ENCODE measurements at places on chromosomes 2 and 18.

DNA sequence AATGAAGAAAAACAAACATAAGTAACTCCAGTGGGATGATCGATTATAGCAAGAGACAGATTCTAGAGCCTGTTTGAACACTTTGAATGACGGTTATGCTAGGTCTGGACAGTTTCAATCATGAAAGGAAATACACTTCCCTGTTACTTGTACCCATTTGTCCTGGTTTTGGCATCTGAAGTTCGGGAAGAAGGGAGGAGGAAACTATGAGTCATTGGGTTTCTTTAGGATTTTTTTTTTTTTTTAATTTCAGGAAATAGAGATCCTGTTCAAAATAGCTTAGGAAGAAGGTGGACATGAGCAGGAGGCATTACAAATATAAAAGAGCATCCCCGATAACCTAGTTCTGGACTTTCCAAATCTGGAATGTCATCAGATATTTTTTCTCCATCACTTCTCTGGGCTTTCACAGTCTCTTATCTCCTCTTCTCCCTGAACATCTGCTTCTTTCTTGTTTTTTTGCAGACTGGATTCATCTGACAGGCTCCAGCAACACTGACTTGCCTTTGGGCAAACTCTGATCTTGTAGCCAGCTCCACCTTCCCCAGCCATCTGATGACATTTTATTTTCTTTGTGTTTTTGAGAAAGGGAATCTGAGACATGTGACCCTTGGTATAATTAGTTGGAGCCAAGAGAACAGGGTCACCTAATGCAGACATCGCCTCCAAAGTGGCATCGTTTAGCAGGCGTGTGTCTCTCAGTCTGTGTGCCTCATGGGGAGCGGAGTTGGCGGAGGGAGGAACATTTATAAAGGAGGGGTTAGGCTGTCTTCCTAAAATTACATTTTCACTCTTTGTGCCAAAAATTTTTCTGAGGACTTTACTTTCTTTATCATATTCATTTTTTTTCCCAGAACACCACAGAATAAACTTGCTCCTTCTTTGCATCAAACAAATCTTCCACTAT, 195.3 kb upstream of the EPHA4 start:
- no peak for DNase-seq

- no peak for DNase-seq
These were observed 90.2 kb upstream of the TMEM18 start for GRCh38 chr2:767440-767839.

- peak; percentile 41 for DNase-seq
These were observed 261.6 kb downstream of the NAPG start for GRCh38 chr18:10787293-10787901.

- DNase-seq, result no peak
These were observed 12.6 kb downstream of the CACNB4 start for GRCh38 chr2:152086231-152086630.

DNA sequence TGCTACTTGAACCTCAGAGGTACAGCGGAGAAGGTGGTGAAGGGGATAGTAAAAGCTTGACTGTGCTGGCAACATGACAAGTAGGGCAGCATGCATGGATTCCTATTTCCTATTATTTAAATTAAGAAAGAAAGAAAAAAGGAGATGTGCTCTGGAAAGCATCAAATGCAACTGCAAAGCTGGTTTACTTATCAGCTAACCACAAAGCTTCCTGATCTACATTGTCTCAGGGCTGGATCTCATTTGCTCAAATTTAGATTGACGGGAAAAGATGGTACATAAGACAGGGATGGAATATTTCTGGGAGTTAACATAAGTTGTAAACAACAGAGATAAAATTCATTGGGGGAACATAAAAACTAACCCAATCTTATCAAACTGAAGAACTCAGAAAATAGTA, 178.0 kb downstream of the RIT2 start:
- no peak for DNase-seq

- DNase-seq, result no peak
These were observed 321.5 kb downstream of the RND3 start for GRCh38 chr2:150165988-150166312.

DNA sequence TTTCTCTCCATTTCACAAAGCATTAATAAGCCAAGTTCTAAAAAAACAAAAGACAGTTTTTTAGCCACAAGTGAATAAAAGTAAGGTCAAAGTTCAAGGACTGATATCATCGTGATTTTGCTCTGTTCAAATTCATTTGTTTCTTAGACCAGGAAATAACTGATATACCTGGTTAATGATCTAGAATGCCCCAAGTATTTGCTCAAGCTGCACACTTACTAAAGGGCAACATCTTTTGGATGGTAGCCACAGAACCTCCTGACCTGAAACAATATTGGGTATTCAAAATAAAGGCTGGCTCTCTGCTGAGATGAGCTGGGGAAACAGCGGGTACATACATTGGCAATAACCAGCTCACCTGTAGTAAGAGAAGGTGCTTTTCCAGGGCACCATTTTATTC, 314.7 kb upstream of the LYPD1 start:
- DNase-seq, result no peak

- DNase-seq, result no peak
These were observed 14.5 kb downstream of the CHRNA1 start for GRCh38 chr2:174749793-174750192.

GRCh38 chr2:1512321-1513289, 99.3 kb downstream of the TPO start:
- DNase-seq, result no peak

DNA sequence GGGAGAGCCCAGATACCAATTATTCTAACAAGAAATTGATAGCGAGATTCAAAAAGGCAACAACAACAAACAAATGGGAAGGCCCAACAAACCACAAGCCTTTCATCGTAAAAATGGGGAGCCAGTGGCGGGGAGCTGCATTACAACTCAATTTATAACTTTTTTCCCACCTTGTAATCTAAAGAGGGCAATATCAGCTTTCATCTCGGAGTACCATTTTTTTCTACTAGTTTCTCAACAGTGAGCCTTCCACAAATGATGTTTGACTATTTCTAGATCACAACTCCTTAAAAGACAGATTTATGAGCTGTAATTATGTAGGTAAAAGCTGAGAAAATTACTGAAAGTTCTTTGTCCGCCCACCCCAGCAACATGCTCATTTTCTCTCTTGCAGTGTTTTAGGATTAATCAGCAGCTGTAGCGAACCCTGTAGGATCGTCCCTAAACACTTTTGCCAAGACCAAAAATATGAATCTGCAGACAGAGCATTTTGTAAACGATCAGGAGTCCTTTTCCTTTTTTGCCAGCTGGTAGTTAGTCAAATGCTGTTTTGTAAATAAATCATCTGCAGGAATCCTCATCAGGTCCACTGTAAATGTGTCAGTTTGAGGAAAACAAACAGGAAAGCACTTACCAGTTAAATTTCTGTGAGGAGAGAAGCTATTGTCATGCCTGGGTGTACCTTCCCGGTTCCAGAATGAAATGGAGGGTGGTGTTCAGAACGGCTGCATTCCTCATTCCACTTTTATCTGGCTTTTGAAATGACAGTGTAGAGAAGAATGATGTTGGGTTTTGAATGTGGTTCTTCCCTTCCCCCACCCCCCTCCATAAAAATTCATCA, 53.2 kb downstream of the EEF1B2 start:
- DNase-seq, result peak; percentile 70

DNA sequence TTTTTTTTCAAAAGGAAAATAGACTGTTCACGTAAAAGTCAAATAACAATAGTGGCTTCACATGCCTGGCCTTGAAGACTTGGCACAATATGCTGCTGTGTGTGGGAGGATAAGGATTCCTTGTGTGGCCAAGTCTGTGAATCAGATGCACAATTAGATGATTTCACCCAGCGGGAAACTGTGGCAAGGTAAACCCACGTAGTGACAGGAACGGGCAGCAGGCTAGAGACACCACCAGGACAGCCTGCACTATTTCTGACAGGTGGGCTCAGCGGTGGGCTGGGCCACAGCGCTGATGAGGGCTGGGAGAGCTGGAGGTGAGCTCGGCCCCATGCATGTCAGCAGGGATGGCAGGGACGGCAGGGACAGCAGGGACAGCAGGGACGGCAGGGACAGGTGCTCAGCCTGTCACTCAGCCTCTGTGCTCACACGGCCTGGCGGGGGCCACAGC, 21.6 kb downstream of the SNORC start:
- peak; percentile 34 for DNase-seq

- no peak for DNase-seq
These were observed 16.4 kb downstream of the CEP76 start for GRCh38 chr18:12686100-12686499.

GRCh38 chr2:237453671-237454070, 33.4 kb upstream of the MLPH start:
- DNase-seq, result no peak

GRCh38 chr2:235806986-235807750, 313.3 kb downstream of the AGAP1 start:
- no peak for DNase-seq

GRCh38 chr2:212940816-212941215, 210.6 kb downstream of the IKZF2 start:
- DNase-seq, result no peak

GRCh38 chr2:10067330-10067729, 12.9 kb downstream of the CYS1 start:
- DNase-seq, result no peak

- no peak for DNase-seq
These were observed 192.5 kb downstream of the NDUFA10 start for GRCh38 chr2:239832490-239833268.

GRCh38 chr2:159089543-159089942, 121.1 kb downstream of the TANC1 start:
- DNase-seq, result no peak

DNA sequence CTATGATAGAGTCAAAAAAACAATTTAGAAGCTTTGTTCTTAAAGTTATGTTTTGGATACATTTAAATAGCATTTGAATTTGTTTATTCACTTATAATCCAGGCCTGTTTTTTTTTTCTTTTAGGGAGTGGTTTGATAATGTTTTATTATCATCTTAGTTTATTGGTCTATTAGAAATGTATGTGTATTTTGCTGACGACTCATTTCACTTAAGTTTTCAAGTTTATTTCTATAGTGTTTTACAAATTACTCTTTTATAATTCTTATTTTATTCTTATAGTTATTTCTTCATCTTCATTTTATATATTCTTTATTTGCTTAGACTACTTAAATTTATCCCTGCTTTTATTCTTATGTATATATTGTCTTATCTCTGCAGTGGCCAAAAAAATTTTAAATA, 804.5 kb downstream of the NR4A2 start:
- DNase-seq, result no peak

GRCh38 chr2:240868286-240869108, at the start of gene AGXT:
TSS of gene AGXT (plus strand) at chr2:240868824. CDS start at chr2:240868866, 42 bp downstream.
- DNase-seq, result no peak

DNA sequence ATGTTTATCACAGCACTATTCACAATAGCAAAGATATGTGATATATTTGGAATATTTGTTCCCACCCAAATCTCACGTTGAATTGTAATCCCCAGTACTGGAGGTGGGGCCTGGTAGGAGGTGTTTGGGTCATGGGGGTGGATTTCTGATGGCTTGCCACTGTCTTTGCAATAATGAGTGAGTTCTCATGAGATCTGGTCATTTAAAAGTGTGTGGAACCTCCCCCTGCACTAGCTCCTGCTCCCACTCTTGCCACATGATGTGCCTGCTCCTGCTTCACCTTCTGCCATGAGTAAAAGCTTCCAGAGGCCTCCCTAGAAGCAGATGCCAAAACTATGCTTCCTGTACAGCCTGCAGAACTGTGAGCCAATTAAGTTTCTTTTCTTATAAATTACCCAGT, 72.2 kb upstream of the DYNC1I2 start:
- DNase-seq, result no peak

DNA sequence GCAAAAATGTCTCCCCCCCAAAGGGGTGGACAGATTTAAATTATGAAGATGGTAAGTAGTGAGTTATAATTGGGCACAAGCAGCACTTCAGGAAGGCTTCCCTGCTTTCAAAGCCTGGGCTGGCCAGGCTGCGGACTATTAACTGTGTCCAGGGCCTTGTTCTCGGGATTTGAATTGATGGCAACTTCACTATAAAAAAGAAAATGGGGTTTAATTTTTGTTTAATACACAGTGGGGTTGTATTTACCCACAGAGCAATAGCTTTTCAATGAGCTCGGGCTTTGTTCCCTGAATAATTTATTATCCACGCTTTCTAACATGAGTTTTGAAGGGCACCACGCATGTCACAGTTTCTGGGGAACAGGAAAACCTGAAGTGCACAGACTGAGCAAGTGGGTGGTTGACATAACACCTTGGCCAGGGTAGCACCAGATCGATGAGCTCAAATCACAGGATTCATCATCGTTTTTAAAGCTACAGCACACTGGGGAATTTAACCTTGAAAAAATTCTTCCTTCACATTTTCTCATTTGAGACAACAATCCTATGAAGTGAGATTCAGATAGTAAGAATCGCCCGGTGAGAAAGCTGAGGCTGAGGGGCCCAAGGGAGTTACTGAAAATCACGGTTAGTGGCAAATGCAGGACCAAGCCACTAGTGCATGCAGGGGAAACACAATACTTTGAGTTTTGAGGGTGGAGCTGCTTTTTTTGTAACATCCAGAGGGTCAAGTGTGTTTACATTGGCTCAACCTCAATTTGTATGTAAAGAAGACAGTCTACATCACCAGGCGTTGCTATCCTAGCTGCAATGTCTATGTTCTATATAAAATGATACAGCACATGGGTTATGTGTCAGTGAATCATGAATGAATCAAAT, 28.9 kb upstream of the LMAN1 start:
- no peak for DNase-seq

GRCh38 chr2:23699580-23699925, 227.4 kb downstream of the ATAD2B start:
- no peak for DNase-seq

DNA sequence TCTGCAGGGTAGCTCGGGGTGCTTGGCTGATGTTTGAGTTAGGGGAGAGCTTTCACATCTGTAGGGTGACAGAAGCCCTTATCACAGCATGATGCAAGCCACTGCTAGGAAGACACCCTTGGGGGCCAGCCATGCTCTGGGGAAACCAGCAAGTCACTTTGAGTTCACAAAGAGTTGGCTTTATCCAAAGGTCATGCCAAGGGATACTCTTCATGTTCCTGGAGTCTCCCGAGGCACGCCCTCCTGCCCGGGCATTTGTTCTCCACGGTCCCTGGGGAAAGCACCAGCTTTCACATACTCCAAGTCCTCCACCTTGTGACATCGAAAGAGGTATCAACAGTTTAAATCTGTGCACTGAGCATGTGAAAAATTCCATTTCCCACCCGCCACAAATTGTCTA, 227.7 kb downstream of the VAPA start:
- DNase-seq, result no peak

DNA sequence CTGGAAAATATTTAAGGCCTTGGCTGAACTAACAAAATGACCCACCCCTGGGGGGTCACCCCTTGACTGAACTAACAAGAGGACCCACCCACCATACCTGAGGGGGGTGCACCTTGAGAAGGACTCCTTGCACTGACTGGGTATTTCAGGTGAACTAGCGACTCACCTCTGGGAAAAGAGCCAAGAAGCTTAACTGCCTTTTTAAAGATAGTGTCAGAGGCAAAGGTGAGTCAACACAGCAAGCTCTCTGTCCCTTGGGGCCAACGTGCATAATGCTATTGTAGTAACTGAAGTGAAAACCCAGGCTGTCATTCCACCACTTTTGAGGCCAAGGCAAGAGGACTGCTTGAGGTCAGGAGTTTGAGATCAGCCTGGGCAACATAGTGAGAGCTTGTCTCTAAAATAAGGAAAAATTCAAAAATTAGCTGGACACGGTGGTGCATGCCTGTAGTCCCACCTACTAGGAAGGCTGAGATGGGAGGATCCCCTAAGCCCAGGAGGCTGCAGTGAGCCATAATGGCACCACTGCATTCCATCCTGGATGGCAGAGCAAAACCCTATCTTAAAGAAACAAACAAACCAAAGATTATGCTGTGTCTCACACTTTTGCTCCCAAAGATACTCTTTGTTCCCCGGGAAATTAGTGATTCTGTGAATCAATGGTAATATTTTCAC, 36.4 kb upstream of the ZCCHC2 start:
- DNase-seq, result no peak

GRCh38 chr18:484749-485464, 15.6 kb downstream of the COLEC12 start:
- no peak for DNase-seq

Data from AG09319 (cell line).